ENCODE measurements at places on chromosomes 4 and X. TPM values are rescaled to one million over a fixed set of nuclear protein-coding genes. Genes with fewer than 3 reads are reported as not detected.
A peak's percentile ranks its signal among the peaks of the same experiment; 100 is the strongest.

DNA sequence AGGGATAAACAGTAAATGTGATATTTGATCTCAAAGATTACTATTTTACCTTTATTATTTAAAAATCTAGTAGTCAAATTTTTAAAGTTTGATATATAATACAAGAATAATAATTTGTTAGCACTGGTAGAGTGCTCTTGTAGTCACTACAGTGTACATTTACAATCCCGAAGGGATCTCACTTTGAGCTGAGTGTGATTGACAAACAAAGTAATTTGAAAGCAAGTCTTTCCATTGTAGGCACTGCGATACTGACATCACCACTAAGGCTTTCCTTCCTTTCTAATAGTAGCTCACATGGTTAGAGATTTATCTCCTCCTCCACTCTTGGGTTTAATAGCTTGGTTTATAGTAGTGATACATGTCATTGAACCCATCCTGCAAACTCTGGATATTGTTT, 280.6 kb downstream of the PARM1 start:
- no peak for ATAC-seq

DNA sequence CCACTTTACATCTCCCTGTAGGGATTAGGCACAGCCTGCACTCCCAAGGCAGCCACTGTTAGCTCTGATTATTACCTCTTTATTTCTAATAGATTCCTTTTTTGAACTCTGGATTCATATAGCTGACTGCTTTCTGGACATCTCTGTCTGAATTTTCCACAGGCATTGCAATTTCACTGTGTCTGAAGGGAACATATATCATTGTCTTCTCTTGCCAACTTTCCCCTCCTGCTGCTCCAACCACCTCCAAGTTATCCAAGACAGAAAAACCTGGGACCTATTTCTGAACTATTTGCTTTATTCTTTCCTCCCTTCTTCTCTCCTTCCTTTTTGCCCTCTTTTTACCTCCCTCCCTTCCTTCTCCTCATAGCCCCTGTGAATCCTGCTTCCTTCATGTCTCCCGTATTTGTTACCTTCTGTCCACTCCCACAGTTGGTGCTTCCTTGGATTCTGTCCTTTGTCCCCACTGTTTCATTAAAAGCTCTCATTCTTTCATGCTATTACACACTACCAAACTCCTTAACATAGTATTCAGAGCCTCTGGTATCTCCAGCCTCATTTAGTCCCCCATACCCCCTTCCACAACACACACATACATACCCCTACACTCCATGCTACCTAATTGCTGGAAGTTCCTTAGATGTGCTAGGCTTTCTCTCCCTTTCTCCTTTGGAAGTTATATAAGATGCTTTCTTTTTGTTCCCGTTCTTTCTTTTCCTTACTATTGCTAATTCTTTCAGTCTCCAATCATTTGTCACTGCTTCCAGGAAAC, 34.7 kb downstream of the FGF2 start:
- ATAC-seq: no peak

- ATAC-seq: peak; percentile 89
Measured at GRCh38 chr4:152259866-152260265, 276.0 kb downstream of the FBXW7 start.

The GAGE13 gene
- total RNA-seq: not detected

The CD38 gene
- total RNA-seq: 2.6 TPM

The TMEM31 gene
- total RNA-seq: not detected
